Retinal pigment epithelial cell (primary cell): ENCODE measurements at places on chromosomes 1 and 21.
A peak's percentile ranks its signal among the peaks of the same experiment; 100 is the strongest.

DNA sequence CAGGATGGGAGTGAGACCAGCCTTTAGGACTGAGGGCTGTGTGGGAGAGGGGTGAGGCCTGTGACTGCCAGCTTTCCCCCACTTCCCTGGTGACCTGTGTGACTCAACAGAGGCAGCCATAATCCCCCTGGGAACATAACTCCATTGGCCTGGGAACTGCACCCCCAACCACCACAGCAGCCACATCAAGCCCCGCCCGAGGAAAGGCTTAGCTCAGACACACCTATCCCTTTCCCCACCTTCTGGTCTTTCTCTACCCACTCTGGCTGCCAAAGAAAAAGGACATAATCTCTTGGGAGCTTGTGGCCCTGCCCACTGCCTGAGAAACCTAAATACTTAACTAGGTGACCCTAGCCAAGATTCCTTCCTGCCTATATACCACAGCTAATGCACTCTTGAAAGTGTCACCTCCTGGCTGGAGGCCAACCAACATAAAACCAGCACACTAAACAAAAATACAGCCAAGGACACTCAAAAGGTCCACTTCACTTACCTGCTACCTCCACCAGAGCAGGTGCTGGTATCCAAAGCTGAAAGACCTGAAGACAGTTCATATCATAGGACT, 406.6 kb upstream of the CAMK1G start:
- peak; percentile 77 for DNase-seq

GRCh38 chr1:167457936-167458584, 60.3 kb downstream of the CD247 start:
- no peak for DNase-seq

DNA sequence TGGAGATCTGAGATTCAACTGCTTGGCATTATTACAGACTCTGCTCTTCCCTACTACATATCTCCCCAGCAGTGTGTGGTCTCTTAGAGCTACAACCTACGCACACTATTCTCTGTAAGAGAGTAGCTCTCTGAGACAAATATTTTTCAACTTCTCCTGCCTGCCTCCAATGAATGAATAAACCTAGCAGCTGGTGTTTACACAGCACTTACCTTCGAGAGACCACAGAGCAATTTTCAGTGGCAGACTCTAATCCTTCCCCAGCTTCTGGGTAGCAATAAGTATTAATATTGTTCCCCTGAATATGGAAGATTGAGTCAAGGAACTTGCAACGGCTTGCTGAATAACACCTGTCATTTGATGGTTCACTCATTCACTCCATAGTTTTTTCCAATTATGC, 350.9 kb upstream of the SPAG17 start:
- no peak for DNase-seq

DNA sequence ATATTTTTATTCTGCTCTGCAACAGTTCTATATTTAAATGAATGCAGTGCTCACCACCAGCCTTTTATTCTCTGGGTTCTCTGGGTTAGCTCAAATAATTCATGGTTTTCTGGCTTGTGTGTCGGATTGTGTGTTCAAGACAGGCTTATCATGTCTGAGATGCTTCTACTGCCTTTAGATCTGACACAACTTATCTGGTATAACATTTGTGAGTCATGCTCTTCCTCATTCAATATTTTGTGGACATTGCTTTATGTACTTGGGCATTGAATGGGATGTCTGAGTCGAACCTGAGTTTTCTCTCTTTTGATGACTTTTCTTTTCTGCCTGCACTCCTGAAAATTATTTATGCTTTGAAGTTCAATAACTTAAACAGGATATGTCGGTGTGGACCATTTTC, 17.6 kb upstream of the PKP1 start:
- no peak for DNase-seq

- no peak for DNase-seq
These were observed 80.8 kb downstream of the MORN1 start for GRCh38 chr1:2310332-2311183.

- no peak for DNase-seq
These were observed 515.1 kb upstream of the PLXNA2 start for GRCh38 chr1:208759255-208759654.

GRCh38 chr1:109946511-109946910, 35.9 kb downstream of the CSF1 start:
- DNase-seq = no peak

- no peak for DNase-seq
These were observed 26.1 kb downstream of the PADI6 start for GRCh38 chr1:17397910-17398695.

DNA sequence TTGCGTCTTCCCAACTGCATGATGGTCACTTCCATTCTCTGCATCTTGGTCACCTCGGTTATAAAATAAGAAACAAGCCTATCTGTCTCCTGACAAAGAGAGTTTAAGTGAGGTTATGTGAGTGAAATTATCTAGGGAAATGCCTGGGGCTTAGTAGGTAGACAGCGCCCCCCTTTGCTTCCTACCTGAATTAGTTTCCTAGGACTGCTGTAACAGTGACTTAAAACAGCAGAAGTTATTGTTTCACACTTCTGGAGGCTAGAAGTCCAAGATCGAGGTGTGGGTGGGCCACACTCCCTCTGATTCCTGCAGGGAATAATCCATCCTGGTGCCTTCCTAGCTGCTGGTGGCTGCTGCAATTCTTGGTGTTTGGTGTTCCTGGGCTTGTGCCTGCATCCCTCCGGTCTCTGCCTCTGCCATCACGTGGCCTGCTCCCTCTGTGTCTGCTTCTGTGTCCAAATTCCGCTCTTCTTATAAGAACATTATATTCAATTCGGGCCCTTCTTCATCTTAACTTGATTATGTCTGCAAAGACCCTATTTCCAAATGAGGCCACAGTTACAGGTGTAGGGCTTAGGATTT, 92.6 kb downstream of the IGSF21 start:
- no peak for DNase-seq

DNA sequence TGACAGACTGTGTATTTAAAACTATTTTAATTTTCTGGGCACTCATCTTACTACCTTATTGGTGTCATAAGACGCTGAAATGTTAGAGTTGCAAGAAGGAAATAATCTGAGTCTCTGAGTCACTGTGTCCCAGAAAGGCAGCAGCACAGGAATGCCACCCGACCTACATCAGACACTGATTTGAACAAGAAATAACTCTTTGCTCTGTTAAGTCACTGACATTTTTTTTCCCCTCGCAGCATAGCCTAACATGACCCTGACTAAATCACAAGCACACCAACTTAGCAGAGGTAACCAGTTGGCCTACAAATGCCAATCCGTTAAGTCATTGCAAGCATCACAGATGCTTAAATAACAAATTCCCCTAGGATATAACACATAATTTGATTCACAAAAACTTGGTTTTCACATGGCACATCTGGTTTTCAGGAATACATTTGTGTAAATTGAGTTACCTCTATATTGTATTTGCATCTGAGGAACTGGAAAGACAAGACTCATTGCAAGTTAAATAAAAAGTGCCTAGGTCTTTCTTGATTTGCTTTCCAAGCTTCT, 349.1 kb downstream of the SEC16B start:
- peak; percentile 49 for DNase-seq

DNA sequence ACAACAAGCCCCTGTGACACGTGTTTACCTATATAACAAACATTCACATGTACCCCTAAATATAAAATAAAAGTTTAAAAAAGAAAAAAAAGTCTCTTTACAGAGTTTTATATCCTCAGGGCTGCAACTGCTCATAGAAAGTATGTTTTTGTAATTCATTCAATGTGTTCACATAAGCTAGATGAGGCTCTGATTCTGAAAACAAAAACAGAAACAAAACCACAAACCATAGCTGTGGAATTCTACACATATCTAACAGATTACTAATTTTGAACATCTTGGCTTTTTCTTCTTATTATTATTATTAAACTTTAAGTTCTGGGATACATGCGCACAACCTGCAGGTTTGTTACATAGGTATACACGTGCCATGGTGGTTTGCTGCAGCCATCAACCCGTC, 579.6 kb upstream of the ZRANB2 start:
- no peak for DNase-seq

DNA sequence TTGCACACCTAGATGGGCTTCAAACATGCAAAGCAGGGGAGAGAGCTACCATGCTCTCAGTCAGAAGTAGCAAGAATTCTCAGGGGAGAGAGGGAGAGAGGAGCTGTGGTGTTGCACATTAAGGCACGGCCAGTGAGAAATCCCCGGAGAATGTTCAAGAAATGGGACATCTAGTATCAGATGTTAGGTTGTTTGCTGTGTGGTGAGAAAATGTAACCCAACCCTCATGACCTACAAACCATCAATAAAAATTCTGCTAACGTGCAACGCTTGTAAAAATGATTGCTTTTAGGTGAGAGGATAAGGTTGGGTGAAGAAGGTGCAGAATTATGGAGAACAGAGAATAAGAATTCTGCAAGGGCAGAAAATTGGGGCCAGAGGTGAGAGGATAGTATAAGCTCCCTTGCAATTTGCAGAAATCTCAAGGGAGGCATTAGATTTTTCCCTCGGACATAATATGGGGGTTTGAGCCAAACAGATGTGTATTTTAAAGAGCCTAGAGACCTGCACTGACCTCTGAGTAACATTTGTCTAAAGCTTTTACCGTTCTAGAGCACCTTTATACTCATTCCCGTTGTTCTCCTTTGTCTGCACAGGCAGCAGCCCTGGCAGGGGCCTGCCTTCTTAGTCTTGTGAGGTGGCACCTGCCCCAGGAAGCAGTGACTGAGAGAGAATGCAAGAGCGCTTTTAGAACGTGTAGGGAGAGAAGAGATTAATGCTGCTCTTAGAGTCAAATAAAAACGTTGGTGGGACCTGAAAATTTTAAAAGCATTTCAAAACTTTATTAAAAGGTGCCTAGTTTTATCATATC, 25.4 kb upstream of the KIAA0040 start:
- DNase-seq = no peak

DNA sequence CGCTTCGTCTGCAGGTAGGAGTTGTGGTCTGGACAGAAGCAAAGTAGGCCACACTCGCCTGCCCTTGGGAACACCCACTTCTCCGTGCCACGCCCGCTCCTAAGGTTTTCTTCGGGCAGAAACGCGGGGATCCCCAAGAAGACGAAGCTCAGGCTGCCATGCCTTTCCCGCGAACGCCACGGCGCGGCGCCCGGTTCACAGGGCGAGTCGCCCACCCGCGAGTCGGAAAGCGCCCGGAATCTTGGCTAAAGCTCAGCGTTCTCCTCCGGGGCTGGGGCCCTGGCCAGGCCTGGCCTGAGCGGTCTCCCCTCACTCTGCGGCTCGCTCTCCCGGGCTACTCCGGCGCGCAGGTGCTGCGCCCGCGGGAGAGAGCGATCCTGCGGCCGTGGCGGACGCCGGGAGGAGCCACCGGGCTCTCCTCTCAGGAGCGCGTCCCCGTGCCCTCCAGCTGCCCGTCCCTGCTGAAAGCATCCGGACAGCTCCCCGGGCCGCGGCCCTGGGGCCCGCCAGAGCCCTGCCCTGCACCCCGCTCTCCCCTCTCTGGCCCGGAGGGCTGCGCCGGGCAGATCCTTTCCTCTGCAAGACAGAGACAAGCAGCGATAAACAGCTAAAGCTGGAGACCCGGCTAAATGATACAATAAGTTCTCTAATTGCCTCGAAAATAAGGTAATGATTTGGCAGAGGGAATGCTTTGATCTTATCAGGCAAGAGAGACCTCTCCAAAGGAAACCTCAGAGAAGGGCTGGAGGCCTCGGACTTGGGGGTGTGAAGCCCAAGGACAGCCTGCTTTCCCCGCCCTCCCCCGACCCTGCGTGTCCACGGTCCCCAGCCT, 6.7 kb upstream of the WNT2B start:
- no peak for DNase-seq

- DNase-seq = no peak
These were observed 3.7 kb downstream of the PCSK9 start for GRCh38 chr1:55043011-55043410.

- no peak for DNase-seq
These were observed 166.5 kb downstream of the LMO4 start for GRCh38 chr1:87495147-87495546.

GRCh38 chr21:27817074-27817473, 850.2 kb upstream of the ADAMTS5 start:
- DNase-seq = peak; percentile 55

GRCh38 chr1:200139661-200140250, 112.2 kb downstream of the NR5A2 start:
- no peak for DNase-seq

GRCh38 chr1:192224396-192224795, 66.1 kb downstream of the RGS18 start:
- no peak for DNase-seq

DNA sequence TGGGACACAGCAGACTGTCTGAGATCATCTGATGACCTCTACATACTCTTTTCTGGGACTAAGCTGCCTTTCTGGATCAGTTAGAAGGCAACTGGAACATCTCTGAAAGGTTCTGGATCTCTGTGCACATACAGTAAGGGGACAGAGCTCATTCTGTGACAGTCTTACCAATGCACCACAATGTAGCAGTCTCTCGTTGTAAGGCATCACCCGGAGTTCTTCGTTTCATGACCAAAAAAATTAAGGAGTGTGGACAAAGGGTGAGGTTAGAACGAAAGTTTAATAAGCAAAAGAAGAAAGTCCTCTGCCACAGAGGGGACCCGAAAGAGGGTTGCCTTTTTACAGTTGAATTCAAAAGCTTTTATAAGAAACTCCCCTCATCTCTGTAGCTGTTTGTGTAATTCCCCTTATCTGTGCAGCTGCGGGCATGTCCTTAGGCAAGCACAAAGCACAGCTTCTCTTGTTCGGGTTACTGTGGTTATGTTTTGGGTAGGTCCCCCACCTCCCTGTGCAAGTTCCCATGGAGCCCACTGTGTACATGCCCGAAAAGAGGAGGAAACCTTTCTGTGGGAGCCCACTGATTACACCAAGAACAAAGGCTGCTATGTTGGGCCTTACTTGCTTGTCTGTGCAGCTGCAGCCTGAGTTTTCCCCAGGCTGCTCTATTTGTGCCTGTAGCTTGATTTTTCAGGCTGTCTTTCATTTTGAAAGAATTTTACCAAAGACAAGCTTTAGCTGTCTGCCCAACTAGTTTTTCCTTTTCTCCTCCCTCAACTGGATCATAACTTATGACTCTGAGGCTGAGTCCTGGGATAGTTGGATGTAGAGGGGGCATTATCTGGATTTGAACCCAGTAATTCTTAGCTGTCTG, 53.1 kb upstream of the CACNA1E start:
- no peak for DNase-seq

DNA sequence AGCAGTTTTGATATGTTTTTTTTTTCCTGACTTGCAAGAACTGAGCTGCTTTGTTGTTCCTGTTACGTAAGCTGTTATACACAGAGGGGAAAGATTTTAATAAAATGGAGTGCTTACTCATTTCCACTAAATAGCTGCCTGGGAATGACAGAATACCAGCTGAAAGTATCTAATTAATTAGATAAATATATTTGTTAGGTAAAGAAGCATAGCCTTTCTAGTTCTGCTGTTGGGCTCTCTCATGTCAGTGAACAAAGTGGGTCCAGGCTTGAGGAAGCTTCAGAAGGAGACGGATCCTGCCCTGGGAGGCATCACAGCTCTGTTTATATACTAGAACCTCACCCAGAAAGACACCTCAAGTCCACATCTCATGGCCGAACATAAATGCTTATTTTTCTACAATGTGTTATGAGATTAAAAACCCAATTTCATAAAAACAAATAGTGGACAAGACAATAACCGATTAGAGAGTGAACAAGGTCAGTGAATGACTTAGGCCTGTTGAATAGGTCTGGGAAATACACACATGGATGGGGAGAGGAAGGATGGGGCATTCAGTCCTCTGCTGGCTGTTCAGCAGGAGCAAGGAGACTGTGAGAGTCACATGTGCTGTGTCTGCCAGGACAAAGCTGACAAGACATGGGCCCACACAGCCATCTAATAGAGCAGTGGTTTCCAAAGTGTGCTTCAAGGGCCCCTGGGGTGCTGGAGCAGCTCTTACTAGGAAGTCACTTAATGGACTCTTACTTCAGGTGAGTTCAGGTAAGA, 20.6 kb downstream of the TRAF5 start:
- DNase-seq = no peak
